Left ventricle myocardium superior (tissue), 1 donor: ENCODE measurements at places on chromosomes 13 and 19.
A peak's percentile ranks its signal among the peaks of the same experiment; 100 is the strongest.

GRCh38 chr19:55474269-55475265 lies 1.9 kb upstream of the ZNF628 start:
- DNase-seq, result no peak

- DNase-seq, result no peak
Observed at GRCh38 chr13:53743906-53744305, 715.3 kb downstream of the OLFM4 start.

DNA sequence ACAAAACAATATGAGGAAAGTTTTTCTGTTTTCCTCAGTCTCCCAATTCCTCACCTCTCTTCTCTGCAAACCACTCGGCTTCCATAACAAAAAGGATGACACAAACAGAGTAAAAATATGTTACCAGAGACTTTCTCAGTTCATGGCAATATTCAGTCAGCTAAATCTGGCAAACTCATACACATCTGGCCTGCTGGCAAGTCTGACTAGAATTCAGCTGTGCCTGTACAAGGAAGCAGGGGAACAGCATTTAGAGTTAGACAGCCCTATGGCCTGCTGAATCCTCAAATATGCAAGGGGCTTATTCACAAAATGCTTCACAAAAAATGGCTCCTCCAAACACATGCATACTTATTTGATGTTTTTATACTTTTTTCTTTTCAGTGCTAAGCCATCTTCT lies 227.8 kb downstream of the ENOX1 start:
- DNase-seq, result no peak

- no peak for DNase-seq
Observed at GRCh38 chr19:2077398-2077797, 18.7 kb downstream of the MOB3A start.

- DNase-seq, result no peak
Observed at GRCh38 chr19:39672473-39672872, 16.8 kb downstream of the LGALS16 start.

DNA sequence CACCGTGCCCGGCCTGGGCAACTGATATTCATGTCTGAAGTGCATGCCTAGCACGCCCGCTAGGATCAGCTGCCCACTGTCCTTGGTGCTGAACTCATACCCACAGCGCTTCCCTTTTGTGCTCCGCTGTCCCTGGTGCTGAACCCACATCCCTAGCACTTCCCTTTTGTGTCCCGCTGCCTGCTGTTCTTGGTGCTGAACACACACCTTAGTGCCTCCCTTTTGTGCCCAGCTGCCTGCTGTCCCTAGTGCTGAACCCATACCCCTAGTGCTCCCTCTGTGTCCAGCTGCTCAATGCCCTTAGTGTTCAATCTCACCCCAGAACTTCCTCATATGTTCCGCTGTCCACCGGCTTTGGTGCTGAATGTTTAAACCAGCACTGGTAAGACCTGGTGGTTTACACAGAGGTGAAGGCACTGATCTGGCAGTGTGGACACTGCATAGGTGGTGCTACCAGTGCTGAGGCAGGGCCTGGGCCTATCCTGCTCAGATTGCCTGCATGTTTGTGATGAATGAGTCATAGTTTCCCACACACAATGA lies 26.3 kb upstream of the SIGLEC11 start:
- DNase-seq, result peak; percentile 87

DNA sequence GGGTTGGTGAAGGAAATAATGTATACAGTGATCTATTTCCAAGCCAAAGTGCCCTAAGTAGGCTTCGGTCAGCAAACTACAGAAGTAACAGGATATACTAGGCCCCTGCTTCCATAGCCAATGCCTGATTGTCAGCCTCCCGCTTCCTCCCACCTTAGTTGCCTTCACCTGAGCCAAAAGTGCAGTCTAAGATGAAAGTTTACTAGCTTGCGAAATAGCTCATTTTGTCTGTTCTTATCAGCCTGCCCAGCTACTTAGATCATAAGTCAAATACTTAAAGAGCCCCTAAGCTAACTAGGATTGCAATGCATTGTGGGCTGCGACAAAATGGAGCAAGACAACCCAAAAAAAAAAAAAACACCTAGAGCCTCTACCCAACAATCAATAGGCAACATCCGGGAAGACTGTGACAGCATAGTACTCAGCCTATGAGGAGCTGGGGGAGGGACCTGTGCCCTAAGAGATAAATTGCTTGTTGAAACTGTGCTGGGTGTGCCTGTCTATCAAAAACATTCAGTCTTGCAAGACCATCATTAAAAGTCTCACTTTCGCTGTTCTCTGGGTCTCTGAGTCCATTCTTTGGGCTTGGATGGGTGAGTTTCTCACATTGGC lies 454.7 kb upstream of the TSHZ3 start:
- DNase-seq, result no peak

DNA sequence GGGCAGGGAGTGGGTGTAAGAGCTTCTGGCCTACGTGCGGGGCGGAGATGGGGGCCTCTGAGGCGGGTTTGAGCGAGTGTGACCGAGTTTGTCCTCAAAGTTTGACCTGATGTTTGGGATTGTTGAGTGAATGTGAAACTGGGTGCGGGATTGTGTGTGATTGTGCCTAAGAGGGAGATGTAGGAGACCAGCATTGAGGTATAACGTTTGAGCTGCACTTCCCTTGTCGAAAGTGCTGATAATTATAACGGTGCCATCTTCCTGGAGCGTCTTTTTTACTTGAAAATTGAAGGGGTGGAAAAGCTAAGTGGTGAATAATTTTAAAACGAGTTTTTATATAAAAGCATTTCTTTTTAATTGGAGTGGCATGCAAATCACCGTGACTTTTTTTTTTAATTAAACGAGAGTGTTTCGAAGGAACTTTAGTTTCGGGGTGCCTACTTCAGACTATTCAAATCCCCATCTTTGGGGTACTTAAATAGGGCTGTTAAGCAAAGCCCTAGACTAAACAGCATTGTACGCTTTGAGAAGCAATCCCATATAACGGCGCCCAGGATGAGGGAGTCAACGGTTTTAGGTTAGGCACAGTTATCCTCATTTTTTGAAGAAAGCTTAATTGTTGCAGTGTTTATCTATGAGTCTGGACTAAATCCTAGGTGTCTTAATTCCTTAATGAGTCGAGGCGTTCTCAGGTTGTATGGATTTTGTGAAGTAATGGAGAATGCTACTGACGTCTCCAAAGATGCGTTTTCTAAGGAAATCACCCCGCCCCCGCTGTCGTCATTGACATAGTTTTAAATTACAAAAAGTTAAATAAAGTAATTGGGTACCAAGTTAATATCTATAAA lies 594 bp downstream of the ZNF146 start:
- no peak for DNase-seq

GRCh38 chr19:56218961-56219360 lies 16.9 kb downstream of the ZSCAN5C start:
- no peak for DNase-seq

- DNase-seq, result no peak
Observed at GRCh38 chr13:74661851-74662250, 527.6 kb upstream of the KLF12 start.

DNA sequence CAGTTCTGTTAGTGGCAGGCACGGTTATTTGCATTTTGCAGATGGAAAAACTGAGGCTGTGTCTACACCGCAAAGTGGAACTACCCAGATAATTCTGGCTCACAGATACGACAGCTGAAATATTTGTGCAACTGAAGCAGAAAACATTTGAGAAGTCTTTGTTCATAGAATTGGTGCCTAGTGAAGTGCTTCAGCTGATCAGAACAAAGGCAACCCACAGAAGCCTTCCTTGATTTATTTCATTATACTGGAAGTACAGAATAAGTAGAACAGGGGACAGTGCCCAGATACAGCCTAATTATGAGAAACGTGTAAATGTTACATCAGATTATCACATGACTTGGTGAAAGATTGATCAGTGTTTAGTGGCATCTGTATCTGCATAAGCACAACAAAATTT lies 73.4 kb upstream of the RAP2A start:
- no peak for DNase-seq

- DNase-seq, result no peak
Observed at GRCh38 chr13:65943024-65943423, 1287.1 kb downstream of the PCDH9 start.

- peak; percentile 46 for DNase-seq
Observed at GRCh38 chr19:7348587-7349230, at the start of gene ARHGEF18. Gene ARHGEF18 (plus strand): TSS chr19:7348937. CDS start chr19:7362891, 13,954 bp downstream.

GRCh38 chr13:97570442-97570841 lies 136.5 kb downstream of the RAP2A start:
- no peak for DNase-seq

DNA sequence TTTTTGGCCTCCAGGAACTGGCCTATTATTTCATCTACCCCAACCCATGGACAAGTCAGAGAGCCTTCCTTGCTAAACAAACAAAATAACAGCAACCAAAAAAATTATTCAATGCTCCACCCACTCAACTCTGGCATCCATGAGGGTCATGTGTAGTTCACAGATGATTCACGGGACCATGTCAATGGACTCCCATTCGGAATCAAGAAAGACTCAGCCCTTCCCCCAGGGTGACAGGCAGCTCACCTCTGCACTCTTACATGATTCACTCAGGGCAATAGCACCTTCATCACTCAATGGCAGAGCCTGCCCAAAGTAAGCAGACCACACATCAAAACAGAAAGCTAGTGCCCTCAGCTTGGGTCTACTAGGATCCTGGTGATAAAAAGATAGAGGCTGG lies 14.3 kb upstream of the SCEL start:
- DNase-seq, result no peak

GRCh38 chr13:82076496-82076895 lies 1735.6 kb upstream of the SPRY2 start:
- DNase-seq, result no peak

DNA sequence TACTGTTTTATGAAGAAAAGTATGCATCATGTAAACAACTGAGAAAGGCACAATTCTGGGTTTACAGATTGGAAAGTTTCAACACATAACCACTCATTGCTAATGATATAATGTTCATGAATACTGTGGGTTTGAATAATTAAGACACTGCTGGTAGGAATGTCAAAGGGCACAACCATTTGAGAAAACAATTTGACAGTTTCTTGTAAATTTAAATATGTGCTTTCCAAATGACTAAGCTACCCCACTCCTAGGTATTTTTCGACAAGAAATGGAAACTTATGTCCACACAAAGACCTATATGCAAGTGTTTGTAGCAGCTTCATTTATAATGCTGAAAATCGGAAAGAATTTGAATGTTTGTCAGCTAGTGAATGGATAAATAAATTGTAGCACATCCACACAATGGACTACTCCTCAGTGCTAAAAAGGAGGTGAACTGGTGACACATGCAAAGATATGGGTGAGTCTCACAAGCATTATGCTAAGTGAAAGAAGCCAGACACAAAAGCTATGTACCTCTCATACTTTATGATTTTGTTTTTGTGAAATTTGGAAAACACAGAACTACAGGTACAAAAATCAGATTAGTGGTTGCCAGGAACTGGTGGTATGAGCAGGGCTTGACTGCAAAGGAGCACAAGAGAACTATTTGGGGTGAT lies 44.8 kb upstream of the FLT1 start:
- no peak for DNase-seq

GRCh38 chr19:35739275-35740107 lies 2.8 kb downstream of the IGFLR1 start:
- DNase-seq, result no peak

DNA sequence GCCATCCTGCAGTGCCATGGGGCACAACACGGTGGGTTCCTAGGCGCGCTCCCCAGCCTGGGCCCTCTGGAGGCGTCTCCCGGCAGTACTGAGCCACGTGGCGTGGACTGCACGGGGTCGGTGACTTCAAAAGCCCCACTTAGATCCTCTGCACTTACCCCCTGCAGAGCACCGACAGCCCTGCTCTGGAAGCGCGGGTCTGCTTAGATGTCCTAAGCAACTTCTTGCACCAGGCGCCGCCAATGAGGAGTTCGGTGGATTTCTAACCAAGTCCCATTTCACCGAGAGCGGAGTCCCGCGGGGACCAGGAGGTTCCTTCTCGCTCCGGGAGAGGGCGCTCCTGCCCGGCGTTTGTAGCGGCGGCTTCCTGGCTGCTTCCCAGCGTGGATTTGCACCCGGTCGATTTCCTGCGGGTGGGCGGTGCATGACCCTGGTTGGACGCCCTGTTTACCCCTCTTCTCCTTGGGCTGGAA lies 25.2 kb upstream of the ZNF845 start:
- no peak for DNase-seq

DNA sequence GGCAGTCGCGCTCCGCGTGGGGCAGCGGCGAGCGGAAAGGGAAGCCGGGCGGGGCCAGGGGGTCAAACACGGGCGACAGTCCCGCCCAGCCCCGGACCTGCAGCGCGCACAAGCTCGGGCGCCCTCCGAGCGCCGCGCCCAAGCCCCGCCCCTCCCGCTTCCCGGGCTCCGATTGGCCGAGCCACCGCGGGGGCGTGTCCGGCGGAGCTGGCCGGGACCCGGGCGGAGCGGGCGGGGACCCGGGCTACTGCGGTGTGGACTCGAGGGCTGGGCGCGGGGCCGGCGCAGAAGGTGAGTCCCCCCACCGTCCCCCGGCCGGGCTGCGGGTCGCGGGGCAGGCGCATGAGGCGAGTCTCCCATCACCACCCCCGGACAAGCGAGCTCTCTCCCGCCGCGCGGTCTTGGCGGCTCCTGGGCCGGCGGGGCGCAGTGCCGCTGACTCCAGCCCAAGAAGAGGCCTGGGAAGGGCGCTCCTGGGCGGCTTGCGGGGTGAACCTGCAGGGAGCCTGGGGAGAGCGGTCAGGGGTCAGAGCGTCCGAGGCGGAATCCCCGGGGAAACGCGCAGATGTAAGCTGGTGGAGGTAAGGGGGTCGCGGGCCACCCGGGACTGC lies at the start of gene PLEKHF1:
Gene PLEKHF1, plus strand, starts transcription at position 247 of the 611 bp plus-strand sequence. CDS start 8,379 bp downstream, outside the sequence.
- DNase-seq, result peak; percentile 98

DNA sequence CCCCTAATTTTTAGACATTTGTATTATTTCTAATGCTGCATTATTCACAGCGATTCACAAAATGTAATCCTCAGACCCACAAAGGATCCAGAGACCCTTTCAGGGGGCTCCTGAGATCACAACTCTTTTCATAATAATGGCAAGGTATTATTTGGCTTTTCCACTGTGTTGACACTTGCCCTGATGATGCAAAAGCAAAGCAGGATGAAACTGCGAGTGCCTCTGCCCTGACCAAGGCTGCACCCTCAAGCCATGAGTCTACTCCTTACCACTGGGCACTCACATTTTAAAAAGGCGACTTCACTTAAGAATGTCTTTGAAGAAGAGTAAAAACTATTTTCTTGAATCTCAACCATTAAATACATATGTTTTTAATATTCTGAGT lies 11.4 kb downstream of the ELF1 start:
- no peak for DNase-seq
